ENCODE measurements at places on chromosomes 5 and 9. TPM values are rescaled to one million over a fixed set of nuclear protein-coding genes. Genes with fewer than 3 reads are reported as not detected.

- H3K36me3 ChIP-seq, result no peaks in the 10 kb centered on the region
- no peak for DNase-seq
- no peak overlapping the region for H3K27ac ChIP-seq
- peaks cover 9% of the 10 kb centered on the region for H3K4me1 ChIP-seq
- H3K27me3 ChIP-seq, result no peaks in the 10 kb centered on the region
Observed at GRCh38 chr9:127356906-127357305, 40.1 kb upstream of the SLC2A8 start.

GRCh38 chr5:134403951-134404350 lies 7.7 kb downstream of the CDKN2AIPNL start:
- peak overlapping the region; percentile 54 for H3K27ac ChIP-seq
- no peaks in the 10 kb centered on the region for H3K27me3 ChIP-seq
- no peak overlapping the region for H3K4me3 ChIP-seq
- peak; percentile 52 for DNase-seq

GRCh38 chr9:100190339-100190738 lies 91.3 kb downstream of the INVS start:
- H3K4me1 ChIP-seq, result no peaks in the 10 kb centered on the region
- no peak for DNase-seq
- H3K36me3 ChIP-seq, result no peaks in the 10 kb centered on the region
- no peaks in the 10 kb centered on the region for H3K27me3 ChIP-seq
- H3K27ac ChIP-seq, result no peak overlapping the region

DNA sequence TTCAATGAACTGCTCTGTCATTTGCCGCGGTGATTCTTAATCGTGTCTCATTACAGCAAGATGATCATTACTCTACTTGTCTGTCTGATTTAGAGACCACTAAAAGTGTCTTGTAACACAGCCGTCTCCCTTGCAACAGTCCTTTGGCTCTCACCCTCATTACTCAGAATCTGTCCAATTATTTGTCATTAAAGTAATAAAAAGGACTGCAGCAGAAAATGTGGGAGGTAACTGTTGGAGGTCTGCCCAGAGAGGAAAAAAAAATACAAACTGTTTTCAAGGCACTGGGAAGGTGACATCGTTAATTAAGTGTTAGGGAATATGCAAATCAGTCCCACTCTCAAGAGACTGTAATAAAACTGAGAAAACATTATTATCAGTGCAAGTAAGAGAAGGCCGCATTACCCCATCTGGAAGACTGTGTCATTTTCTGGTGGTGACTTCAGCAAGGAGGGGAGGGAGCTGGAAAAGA lies 281.0 kb downstream of the RASEF start:
- H3K27me3 ChIP-seq, result no peaks in the 10 kb centered on the region
- DNase-seq, result no peak
- no peaks in the 10 kb centered on the region for H3K4me1 ChIP-seq

GRCh38 chr9:32550150-32550561 lies 2.0 kb upstream of the SMIM27 start:
- peaks cover 13% of the 10 kb centered on the region for H3K4me1 ChIP-seq
- no peak for DNase-seq
- peaks cover 39% of the 10 kb centered on the region for H3K36me3 ChIP-seq

- H3K27ac ChIP-seq, result no peak overlapping the region
- H3K27me3 ChIP-seq, result no peaks in the 10 kb centered on the region
- H3K4me1 ChIP-seq, result no peaks in the 10 kb centered on the region
- no peak for DNase-seq
- no peak overlapping the region for H3K4me3 ChIP-seq
- no peaks in the 10 kb centered on the region for H3K36me3 ChIP-seq
Observed at GRCh38 chr9:111076042-111076441, 37.8 kb upstream of the LPAR1 start.

DNA sequence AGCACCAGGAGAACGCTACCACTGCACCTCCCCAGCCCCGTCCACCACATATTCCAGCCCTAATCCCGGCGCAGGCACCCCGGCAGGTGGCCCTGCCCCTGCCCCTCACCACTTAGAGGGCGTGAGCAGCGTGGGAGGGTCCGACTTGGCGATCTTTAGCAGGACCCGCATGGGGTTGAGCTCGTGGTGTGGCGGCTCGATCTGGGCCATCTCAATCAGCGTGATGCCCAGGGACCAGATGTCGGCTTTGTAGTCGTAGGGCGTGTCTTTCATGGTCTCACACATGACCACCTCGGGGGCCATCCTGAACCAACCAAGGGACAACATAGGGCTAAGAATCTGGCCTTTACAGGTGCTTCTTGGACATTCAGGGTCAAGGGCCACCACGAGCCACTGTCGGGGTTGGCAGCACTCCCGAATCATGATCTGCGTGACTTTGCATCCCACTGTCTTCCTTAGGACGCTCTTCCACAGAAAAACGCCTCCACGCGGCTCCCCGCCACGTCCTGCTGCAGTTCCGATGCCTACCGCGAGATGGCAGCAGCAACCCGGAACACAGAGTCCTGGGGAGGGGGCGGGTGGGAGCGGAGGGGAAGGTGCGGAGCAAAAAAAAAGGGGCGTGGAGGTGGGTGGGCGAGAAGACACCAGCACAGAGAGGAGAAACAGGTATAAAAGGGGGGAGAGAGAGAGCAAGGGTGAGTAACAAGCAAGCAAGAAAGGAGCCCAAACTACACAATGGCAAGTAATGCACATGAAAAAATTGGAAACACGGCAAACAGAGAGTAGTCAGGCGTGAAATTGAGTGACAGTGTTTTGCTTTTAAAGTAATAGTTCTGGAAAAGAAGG lies 81.3 kb downstream of the STK10 start:
- no peaks in the 10 kb centered on the region for H3K27me3 ChIP-seq
- peaks cover 12% of the 10 kb centered on the region for H3K36me3 ChIP-seq
- H3K4me3 ChIP-seq, result peak overlapping the region; percentile 46

DNA sequence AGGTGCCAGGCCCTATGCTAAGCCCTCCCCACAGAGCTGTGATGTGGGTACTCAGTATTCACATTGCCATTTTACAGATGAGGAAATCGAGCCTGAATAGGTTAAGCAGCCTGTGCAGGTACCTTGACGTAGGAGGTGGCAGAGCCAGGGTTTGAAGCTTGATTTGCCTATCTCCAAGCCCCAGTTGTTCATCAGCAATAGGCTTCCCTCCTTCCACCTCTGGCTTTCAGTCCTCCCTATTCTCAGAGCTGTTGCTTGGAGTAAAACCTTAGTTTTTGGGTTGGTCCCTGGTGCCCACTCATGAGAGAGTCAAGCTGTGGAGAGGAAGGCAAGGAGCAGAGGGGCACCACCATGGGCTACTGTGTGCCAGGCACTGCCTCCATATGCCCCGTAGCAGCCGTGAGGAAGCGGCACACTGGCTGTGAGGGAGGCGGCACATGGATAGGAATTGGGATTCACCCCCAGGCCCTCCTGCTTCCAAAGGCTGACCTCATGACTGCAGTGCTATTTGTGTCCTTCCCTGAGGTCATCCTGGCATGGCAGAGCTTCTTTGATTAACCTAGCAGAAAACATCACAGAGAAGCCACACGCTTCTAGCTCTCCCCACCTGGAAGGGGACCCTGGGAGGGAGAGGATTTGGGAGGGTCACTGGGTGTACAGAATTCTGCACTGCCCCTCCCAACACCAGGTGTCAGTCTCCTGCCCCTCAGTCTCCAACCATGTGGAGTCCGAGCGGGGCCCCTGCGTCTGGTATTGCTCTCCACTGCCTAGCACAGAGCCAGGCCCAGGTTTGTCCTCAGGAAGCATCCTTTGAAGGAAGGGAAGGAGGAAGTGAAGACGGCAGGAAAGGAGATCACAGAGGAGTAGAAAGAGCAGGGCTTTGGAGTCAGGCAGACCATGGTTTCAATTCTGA lies 109.8 kb downstream of the RGS3 start:
- H3K27ac ChIP-seq, result no peak overlapping the region
- H3K27me3 ChIP-seq, result no peaks in the 10 kb centered on the region
- DNase-seq, result no peak
- H3K36me3 ChIP-seq, result peaks cover 11% of the 10 kb centered on the region
- peaks cover 38% of the 10 kb centered on the region for H3K4me1 ChIP-seq
- H3K4me3 ChIP-seq, result no peak overlapping the region

DNA sequence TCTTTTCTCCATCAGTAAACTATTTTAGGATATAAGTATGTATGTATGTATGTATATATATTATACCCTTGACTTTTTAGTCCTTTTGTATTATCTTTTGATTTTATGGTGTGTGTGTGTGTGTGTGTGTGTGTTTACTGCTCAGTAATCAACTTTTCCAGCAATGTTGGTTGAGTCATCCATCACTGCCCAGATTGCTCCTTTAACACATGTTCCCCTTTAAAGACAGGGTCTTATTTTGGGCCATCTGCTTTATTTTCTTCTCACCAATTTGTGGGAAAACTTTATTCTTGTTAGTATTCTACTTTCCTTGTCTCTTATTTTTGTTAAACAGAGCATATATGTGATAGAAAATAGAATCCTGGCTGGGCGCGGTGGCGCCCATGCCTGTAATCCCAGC lies 28.1 kb downstream of the ANKRD33B start:
- H3K4me1 ChIP-seq, result peaks cover 32% of the 10 kb centered on the region
- H3K36me3 ChIP-seq, result no peaks in the 10 kb centered on the region
- no peak overlapping the region for H3K27ac ChIP-seq
- no peaks in the 10 kb centered on the region for H3K27me3 ChIP-seq
- no peak overlapping the region for H3K4me3 ChIP-seq
- no peak for DNase-seq

DNA sequence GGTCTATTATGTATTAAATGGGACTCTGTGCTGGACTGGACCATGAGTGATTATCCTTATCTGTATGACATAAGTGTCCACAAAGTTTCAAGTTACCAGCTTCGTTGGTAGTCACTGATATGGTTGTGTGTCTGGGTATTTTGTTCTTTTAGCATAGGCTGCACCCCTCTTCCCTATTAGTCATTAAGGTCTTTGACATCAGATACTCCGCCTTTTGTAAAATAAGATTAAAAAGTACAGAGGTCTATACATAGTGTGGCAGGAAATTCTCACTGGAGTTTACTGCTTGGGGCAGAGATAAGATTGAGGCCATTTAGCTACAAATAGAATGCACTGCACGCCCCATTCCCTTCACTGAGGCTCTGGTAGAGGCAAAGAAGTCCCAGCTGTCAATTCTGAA lies 99.4 kb downstream of the TMEM215 start:
- peaks cover 4% of the 10 kb centered on the region for H3K36me3 ChIP-seq
- H3K27me3 ChIP-seq, result no peaks in the 10 kb centered on the region
- DNase-seq, result no peak
- no peaks in the 10 kb centered on the region for H3K4me1 ChIP-seq

DNA sequence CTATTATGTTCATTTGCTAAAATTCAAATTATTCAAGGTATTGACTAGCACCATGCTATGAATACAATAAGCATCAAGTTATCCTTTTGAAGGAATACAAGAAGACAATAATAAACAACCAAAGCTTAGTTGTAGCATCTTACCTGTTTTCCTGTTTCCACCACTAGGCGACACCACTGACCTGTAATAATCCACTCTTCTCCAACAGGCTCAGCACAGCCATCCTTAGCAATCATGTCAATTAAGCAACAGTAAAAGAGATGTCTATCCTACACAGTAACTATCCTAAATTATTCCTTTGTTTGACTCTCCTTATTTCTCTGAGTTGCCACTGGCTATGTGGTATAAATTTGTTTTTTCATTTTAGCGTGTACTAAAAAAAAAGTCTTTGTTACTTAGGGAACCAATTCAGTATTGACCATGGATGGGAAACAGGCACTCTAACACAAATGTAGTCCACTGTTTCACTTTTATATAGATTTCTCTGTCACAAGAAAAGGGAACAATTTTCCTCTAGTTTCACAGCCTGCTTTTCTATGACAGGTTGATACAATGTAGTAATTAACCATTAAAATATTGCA lies 46.2 kb downstream of the PCA3 start:
- H3K27me3 ChIP-seq, result peaks cover 14% of the 10 kb centered on the region
- peak; percentile 72 for DNase-seq
- H3K4me3 ChIP-seq, result no peak overlapping the region
- no peak overlapping the region for H3K27ac ChIP-seq
- H3K4me1 ChIP-seq, result no peaks in the 10 kb centered on the region
- no peaks in the 10 kb centered on the region for H3K36me3 ChIP-seq

GRCh38 chr9:134868751-134869553 lies 11.7 kb upstream of the FCN2 start:
- no peak for DNase-seq
- no peak overlapping the region for H3K27ac ChIP-seq

DNA sequence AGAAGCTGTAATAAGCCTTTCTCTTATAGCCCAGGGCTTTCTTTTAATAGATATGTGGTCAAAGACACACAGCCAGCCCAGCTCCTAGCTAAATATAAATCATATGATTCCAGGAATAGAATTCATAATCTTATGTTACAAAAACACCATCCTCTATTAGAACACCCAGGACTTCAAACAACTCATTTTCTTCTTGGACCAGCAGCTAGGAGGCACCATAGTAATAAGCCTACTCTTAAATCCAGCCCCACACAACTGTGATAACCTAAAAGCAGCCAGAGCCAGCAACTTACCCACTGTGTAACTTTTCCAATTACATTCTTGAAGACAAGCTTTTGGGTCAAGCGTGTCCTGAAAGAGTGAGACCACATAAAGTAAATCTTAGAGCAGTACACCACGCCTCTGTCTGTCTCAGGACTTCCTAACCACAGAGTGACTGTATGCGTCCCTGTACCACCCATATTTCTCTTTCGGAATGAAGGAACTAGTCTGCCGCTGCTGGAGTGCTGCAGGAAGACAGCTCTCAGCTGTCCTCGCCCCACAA lies 223.8 kb downstream of the TLE1 start:
- no peaks in the 10 kb centered on the region for H3K4me1 ChIP-seq
- H3K27me3 ChIP-seq, result no peaks in the 10 kb centered on the region
- no peak overlapping the region for H3K4me3 ChIP-seq

The DBH gene
- not detected for total RNA-seq

The ZNF618 gene
- 6.6 TPM for total RNA-seq

The ADAMTS6 gene
- 17.8 TPM for total RNA-seq

The ANKRD31 gene
- total RNA-seq, result 0.56 TPM

The CFAP77 gene
- not detected for total RNA-seq

The MEIKIN gene
- not detected for total RNA-seq

Measured in MCF 10A (cell line).